GM06990 (cell line): ENCODE measurements at places on chromosomes 16 and 17.

- no peak for DNase-seq
Measured at GRCh38 chr16:49754495-49755312, 101.2 kb downstream of the ZNF423 start.

GRCh38 chr16:22624038-22624799, 113.5 kb downstream of the NPIPB5 start:
- no peak for DNase-seq

- no peak for DNase-seq
Measured at GRCh38 chr16:86198206-86199118, 299.5 kb downstream of the IRF8 start.

DNA sequence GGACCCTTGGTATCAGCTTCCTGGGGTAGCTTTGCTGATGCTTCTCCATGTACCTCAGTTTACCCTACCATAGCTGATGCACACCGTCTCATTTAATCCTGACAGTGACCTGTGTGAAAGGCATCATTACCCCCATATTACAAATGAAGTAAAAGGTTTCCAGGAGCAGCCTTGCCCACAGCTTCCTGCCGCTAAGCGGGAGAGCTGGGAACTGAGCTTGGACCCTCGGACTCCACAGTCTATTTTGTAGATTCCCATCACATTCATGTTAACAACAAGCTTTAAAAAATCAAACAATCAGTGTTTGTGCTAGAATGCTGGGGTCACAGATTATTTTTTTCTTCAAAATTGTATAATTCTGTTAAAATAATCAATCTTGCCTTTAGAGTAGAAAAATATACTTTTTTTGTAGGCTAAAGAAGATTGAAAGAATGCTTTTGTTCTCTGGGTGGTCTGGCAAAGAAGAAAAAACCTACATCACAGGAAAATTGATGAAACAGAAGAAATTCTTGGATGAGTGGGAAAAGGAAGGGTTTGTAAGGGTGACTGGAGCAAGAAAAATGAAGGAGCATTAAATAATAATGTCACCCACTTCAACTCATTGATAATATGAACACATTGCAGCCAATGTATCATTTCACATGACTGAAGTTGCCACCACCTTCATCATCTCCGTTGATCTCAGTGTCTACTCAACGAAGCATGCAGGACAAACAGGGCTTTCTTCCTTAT, 9.5 kb upstream of the USP10 start:
- DNase-seq, result no peak
